ENCODE measurements at places on chromosomes 3 and 15.

DNA sequence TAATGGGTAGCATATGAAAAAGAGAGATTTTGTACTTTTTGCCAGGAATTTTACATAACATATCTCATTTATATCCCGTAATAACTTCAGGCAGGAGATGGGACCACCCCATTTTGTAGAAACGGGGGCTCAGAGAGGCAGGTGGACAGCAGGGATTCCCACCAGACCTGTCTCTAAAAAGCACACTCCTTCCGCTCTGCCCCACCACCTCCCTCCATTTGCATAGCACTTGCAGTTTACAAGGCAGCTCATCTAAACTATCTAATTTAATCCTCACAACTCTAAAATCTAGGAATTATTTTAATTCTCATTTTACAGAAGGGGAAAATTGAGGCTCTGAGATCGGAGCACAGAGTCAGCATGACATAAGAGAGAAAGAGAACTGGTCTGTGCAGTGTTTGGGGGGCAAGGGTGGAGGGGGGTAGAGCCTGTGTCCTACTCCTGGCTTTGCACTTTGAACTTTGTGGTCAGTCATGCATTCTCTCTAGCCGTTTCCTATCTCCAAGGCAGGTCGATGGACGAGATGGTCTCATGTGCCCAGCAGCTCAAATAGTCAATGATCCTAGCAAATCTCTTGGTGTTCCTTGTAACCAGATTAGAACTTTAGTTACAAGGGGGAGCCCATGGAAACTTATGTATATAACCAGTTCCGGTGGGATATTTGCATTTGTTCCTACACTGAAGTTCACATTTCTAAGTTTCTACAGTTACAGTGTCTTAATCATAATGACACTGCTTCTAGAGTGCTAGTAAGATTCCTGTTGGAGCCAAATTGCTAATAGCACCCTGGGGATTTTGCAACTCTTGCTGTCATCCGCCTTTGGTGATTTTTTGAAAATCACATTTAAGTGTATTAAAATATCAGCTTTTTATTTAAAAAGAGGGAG, 18.6 kb downstream of the CRYGS start:
- no peak for DNase-seq

DNA sequence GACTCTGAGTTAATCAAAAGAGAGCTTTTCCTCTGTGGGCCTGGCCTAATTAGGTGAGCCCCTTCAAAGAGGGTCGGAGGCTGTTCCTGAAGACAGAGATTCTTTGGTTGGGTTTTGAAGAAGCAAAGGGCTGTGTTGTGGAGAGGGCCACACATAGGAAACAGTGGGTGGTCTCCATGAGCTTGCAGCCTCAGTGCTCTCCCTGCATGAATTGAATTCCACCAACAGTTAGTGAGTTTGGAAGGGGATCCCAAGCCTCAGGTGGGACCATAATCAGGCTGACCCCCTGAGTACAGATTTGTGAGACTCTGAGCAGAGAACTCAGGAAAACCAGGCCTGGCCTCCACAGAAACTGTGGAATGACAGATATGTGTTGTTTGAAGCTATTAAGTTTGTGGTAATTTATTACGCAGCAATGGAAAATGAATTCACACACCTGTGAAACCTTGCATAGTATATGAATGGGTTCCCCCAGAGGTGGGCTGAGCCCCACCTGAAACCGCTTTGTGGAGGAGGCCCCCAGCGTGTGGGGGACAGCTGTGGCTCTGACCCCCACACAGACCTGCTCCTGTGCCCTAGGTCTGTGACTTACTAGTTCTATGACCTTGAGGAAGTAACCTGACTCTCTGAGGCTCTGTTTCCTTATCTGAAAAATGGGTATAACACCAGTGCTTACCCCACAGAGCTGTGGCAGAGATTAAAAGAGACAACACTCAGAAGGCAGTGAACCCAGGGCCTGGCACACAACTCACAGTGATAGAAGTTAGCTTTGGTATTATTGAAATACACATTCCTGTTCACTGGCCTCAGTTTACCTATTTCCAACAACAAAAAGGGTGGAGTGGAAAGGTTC, 431.3 kb downstream of the FOXP1 start:
- no peak for DNase-seq

GRCh38 chr15:88011533-88011932, 245.0 kb downstream of the NTRK3 start:
- no peak for DNase-seq

GRCh38 chr3:193011958-193012357, 94.3 kb upstream of the MB21D2 start:
- DNase-seq, result no peak

Data from foreskin melanocyte (primary cell).